ENCODE measurements at places on chromosomes 3 and 15. TPM values are rescaled to one million over a fixed set of nuclear protein-coding genes. Genes with fewer than 3 reads are reported as not detected.

CD200R1 gene
- polyA plus RNA-seq: 2.8 TPM

SLC9C1 gene
- polyA plus RNA-seq: 0.07 TPM

DNA sequence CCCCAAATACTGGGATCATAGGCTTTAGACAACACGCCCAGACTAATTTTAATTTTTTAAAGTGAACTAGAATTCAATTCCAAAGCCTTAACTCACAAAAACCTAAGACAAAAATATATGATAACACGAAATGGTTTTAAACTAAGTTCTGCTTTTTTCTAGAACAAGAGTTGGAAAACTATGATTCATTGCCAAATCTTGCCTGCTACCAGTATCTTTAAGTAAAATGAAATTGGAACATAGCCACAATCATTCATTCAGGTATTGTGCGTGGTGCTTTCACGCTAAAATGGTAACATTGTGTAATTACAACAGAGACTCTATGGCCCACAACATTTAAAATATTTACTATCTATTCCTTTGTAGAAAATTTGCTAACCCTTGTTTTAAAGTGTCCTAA, 488.0 kb upstream of the ZNF385D start:
- DNase-seq: no peak

DNA sequence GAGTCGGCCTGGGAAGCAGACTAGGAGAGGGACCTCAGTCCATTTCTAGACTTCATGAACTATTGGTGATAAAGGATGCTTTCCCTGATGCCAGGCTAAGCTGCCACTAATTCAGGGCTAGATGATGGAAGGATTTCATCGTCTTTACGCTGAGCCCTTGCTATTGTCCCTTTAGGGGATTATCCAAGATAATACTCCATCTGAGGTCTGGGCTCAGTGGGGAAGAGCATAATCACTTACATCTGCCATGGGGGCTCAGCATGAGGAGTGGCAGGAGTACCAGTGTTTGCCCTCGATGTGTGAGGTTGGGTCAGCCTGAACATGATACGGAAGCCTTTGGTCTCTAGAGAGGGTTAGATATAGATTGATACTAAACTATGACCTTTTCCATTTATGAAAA, 47.3 kb downstream of the PTPRG start:
- no peak for DNase-seq

DAPK2 gene
- 2.7 TPM for polyA plus RNA-seq

DNA sequence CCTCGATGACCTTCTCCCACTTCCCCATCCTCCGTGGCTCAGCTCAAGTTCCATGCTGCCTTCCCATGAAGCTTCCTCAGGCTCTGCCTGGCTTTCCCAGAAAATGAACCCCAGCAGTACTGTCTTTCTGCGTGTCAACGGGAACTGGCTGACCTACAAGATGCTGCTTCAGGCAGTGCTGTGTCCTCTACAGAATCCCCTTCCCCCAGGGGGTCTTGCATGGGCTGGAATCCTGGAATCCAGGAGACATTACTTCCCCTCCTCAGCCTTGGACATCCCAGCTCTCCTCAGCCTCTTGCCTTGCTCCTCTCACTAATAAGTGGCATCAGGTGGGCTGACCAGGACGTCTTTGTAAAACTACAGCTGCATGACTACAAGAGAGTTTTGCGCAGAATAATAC, 5.4 kb downstream of the CCDC12 start:
- DNase-seq: no peak

CFAP91 gene
- 5.3 TPM for polyA plus RNA-seq

NEK10 gene
- polyA plus RNA-seq: 0.41 TPM

TAMM41 gene
- polyA plus RNA-seq: 18.5 TPM

SHC4 gene
- 1.8 TPM for polyA plus RNA-seq

SKOR1 gene
- polyA plus RNA-seq: 0.67 TPM

- DNase-seq: no peak
Measured at GRCh38 chr3:124920718-124921117, 13.8 kb downstream of the MUC13 start.

- no peak for DNase-seq
Measured at GRCh38 chr3:29426302-29427226, 145.7 kb downstream of the RBMS3 start.

DNA sequence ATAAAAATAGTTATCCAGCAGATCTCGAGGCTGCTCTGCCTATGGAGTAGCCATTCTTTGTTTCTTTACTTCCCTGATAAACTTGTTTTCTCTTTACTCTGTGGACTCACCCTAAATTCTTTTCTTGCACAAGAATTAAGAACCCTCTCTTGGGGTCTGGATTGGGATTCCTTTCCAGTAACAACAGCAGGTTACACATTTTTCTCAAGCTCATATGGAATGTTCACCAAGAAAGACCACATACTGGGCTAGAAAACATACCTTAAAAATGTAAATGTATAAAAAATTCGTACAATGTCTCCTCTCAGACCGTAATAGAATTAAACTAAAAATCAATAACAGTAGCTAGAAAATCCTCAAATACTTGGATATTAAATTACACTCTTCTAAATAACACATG, 299.2 kb downstream of the CNTN3 start:
- no peak for DNase-seq

- no peak for DNase-seq
Measured at GRCh38 chr3:179606534-179607085, 2.0 kb downstream of the NDUFB5 start.

DNA sequence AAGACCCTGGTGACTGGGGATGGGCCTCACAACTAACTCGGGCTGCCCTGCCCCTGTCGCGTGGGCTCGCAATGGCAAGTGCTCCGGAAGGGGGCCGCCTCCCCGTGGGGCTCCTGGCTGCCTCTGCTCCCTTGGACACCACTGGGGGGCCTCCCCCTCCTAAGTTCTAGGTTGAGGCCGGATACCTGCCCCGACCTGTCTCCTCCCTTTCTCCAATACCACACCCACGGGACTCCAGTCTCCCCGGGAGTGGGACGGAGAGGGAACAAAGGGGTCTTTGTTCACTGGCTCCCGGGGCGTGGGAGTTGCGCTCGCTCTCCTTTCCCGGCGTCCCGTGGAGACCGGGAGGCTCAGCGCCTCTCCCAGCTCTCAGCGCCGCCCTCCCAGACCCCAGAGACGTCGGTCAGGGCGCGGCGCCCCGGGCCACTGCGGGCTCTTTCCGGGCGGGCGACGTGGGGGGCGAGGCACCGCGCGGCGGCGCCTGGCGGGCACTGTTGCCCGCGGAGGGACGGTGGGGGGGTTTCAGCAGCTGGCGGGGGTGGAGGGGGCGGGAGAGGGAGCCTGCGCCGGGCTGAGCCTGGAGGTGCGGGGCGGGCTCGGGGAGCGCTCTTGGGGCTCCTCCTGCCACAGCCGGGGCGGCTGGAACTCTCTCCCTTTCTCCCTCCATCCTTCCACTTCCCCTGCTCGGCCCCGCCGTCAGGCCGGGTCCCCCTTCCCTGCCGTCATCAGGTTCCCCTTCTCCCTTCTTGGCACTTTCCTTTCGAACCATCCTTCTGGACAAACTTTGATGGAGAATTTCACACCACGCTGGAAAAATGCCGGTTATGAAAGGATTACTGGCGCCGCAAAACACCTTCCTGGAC, at the start of gene KCNH8:
KCNH8 (plus strand) TSS at position 606 of the 863 bp plus-strand sequence; CDS start at position 816, 210 bp downstream.
- DNase-seq: no peak

ZDHHC3 gene
- 30.6 TPM for polyA plus RNA-seq

GRCh38 chr3:156563900-156564682, 9.2 kb upstream of the SSR3 start:
- DNase-seq: no peak

GRCh38 chr15:92636908-92637481, 18.6 kb downstream of the FAM174B start:
- DNase-seq: no peak

GRCh38 chr3:141059816-141060215, 8.7 kb downstream of the SPSB4 start:
- DNase-seq: no peak

CFAP100 gene
- polyA plus RNA-seq: not detected

DNA sequence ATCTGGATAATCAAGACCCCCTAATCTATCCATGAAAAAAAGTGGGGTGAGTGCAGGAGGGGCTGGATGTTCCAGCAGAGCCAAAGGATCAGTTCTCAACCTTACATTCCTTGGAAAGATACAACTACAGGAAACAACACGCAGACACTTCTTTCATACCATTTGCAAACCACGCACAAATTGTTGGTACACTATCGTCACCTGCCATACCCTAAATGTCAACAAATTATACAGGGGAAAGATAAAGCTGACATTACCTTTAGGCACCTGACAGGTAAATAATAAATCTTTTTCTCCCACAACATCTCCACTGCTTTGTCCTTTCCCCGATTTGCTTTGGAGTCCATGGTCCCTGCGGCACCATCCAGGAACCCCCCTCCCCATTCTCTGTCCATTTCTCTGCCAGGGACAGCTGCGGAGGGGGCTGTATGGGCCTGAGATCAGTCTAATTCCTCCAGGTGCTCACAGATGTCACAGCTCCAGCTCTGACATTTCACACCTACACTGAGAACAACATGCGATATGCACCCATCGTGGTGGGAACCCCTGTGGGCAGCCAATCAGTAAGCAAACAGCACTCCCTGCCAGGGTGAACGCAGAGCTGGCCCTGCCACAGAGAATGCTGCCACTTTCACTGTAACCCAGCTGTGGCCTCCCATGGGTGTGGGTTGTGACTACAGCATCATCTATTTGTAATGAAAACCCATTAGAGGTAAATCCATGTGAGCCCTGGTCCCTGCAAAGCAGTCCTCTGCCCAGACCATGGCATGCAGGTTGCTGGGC, 37.7 kb upstream of the BCL2L10 start:
- DNase-seq: no peak

DPPA4 gene
- 0.08 TPM for polyA plus RNA-seq

GRCh38 chr3:194745422-194746184, 59.9 kb downstream of the FAM43A start:
- no peak for DNase-seq

ISLR gene
- polyA plus RNA-seq: 82.4 TPM

NMD3 gene
- 28.1 TPM for polyA plus RNA-seq

GRCh38 chr3:51382076-51382745, 2.9 kb upstream of the MANF start:
- no peak for DNase-seq

DNA sequence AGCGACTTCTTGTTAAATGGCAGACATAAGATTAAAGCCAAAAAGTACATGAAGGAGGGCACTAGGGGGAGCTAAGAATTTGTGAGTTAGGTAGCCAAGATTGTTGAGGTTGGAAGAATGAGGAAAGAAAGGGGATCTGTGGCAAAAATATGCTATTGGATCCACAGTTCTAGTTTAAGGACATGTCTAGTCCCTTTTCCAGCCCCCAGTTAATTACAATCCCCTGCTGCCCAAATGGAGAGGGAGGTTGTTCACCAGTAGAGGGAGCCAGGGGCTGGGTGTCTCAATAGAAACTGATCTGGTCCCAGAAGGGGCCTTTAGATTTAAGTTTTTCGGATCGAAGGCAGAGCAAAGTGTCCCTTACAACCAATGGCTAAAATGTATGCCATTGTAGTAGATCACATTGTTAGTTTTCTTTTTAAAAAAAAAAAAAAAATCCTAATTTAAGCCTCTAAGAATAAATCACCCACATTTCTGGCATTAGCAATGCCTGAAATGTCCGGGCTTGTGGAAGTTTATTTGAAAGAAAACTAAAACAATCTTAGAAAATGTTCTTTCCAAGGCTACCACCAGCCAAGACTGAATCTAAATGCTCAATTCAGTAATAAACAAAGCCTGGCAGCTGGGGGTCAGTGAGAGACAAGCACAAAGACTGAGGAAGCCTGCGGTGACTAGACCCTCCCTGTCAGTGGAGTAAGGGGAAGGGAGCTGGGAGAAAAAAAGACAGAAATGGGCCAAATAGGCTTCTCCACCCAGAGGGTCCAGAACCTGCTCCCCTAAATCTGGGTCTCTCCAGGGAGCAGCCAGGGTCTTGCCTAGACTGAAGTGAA, 7.1 kb downstream of the COL8A1 start:
- peak; percentile 25 for DNase-seq

DNA sequence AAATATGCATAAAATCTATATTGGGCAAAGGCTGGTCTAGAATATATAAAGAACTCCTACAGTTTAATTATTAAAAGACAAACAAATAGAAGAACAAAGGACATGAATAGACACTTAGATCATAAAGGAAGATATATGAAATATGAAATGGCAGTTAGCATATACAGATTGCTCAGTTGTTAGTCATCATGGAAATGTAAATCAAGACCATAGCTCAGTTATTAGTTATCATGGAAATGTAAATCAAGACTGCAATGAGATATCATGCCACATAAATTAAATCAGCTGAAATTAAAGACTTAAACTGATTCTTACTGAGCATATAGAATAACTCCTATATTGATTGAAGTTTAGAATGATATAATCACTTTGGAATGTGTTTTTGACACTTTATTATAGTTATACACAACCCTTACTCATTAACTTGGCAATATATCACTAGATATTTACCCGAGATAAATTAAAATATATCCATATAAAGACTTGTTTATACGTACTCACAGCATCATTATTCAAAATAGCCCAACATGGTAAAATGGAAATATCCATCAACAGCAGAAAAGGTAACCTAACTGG, 45.2 kb upstream of the GOLGA8B start:
- DNase-seq: no peak

- no peak for DNase-seq
Measured at GRCh38 chr3:8070011-8070410, 431.6 kb upstream of the LMCD1 start.
